ENCODE measurements at places on chromosomes 11 and 22.

DNA sequence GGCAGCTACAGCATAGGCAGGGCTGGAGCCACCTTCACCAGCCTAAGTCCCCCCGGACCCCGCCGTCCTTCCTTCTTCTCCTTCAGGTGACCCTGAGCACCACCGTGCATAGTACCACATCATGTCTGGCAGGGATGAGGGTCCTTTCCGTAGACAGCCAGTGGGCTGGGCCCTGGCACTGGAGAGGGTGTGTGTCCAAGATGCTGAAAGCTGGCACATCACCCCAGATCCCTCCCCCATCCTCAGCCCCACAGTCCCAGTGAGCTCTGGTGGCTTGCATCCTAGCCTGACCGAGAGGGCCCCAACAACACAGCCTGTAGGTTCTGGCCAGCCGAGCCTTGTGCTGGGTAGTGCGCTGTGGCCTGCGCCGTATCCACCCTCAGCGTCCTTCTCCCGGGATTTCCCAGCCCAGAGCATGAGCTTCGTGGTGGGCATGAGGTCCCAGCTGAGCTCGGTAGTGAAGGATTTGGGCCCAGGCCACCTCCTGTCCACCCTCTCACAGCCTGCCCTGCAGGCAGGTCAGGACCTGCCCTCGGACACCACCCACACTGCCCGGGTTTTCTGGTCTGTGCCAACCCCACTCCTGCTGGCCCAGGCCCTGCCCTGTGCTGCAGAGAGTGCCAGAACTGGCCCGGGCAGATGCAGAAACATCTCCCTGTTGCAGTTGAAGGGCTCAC is 1124.3 kb downstream of the BRD1 start:
- DNase-seq: no peak

DNA sequence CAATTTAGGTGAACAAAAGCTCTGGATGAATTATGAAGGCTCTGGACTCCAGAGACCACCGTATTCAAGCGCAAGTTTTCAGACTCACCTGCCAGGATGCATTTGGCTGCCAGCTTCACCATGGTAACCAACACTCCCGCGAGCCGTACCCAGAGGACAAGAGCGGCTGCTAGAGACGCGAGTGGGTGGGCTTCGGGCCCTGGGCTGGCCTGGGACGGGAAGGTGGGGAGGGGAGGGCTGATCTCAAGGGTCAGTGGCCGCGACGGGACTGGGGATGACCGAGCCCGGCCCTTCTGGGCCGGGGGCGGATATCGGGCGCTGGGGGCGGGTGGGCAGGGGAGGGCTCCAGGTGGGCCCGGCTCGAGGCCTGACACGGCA is 344 bp downstream of the IFT27 start:
- DNase-seq: no peak

- no peak for DNase-seq
Measured at GRCh38 chr11:95584180-95584579, 205.4 kb downstream of the FAM76B start.

DNA sequence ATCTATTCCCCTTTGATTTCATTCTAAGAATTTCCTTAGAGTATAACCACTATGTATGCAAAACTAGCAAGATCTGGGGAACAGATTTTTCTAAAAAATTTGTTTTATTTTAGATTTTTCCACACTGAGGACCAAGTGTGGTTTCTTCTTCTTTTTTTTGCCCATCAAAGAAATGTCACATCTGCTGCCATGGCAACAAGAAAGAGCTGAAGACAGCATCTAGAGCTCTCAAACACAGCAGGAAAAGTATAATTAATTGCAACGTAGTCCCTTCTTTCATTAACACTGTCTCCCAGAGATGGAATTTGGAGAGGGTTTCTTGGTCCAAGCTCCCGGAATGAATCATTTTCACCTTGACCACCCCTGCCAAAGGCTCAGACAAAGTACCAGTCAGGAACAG is 256.7 kb upstream of the CCDC90B start:
- no peak for DNase-seq

- no peak for DNase-seq
Measured at GRCh38 chr11:108698844-108699642, 34.2 kb downstream of the DDX10 start.

DNA sequence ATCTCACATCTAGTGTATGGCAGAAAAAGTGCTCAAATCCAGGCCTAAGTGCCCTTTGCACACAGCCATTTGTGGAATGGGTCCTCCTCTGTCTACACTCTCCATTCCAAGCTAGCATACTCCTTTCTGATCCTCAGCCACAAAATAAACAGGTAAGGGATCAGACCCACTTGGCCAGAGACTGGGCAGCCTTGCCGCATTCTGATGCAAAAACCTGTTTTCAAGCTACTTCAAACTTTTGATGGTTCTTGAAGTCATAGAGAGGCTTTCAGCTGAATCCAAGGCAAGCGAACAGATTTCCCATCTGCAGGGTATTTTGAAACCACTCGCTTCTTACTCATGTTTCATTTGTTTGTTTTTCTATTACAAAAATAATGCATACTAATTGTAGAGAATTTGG is 136.6 kb upstream of the NAV2 start:
- no peak for DNase-seq

DNA sequence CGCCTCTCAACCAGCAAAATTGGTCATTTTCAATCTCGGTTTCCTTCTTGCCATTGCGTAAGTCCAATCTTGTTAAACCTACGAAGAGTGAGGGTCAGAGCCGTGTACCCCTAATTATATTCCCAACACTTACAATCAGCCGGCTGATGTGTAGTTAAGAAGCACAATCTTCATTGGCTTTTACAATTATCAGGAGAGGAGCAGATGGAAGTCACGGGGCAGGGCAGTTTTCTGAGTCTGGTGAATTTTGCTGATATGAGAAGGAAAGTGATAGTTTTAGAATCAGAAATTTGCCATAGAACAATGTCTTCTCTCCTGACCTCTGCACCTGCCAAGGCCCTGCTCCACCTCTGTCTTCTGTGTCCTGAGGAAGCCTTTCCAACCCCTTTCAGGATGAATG is 35.0 kb upstream of the ATXN10 start:
- DNase-seq: no peak

- DNase-seq: no peak
Measured at GRCh38 chr11:92852229-92852628, 117.2 kb upstream of the MTNR1B start.

GRCh38 chr11:7905961-7906429 is 25.1 kb downstream of the OR10A6 start:
- no peak for DNase-seq

GRCh38 chr22:18013436-18013835 is 10.9 kb downstream of the MICAL3 start:
- no peak for DNase-seq

Measured in fibroblast of skin of left biceps (primary cell).